ENCODE measurements at places on chromosomes 4 and X.

- no peak for DNase-seq
Observed at GRCh38 chr4:81922313-81922712, 450.6 kb upstream of the RASGEF1B start.

- no peak for DNase-seq
Observed at GRCh38 chr4:155900381-155900780, 3.1 kb upstream of the TDO2 start.

DNA sequence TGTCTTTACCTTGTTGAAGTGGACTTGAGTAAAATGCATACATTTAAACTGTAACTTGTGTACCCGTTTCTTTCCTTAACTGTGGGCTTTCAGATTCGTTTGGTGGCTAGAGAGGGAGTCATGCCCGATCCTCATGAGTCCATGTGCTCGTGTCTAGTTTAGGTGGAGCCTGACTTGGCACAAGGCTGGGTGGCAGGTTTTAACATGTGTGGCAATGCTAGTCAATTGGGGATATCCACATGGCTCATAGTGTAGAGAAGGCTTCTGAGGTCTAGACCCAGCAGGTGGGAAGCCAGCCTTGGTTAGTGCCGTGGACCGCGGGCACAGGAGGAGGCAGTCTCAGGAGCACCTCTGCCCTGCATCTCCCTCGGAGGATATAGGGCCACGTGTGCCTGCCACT lies 48.5 kb upstream of the CLCN4 start:
- DNase-seq: no peak

DNA sequence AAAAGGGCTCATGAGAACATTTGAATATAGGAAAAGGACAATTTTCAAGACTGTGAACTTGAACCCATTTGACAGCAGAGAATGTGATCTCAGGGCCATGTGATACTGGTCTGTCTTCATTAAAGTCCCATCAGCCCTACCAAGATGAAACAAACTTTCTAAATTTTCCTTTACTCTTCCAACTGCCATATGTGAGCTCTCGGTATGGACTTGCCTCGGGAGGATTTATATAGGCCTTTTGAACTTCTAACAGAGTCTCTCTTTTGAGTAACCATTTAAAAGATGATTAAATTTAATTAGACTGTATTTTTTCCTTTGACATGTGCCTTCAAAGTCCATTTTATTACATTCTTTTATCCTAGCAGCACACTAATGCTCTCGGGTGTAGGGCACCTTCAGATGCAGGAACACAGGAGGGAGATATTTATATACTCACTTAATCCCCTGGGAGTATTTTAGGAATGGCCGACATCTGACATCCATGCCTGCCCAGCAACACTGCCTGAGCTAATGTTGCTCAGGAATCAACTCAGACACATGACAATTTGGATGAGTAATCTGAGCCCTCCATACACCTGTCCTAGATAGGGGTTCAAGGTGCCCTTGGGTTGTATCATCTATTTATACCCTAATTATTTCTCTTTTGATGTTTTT lies 155.0 kb downstream of the SLC7A11 start:
- DNase-seq: no peak

- no peak for DNase-seq
Observed at GRCh38 chr4:71355045-71355444, 16.2 kb downstream of the SLC4A4 start.

- no peak for DNase-seq
Observed at GRCh38 chr4:2289955-2290333, 28.0 kb upstream of the MXD4 start.

DNA sequence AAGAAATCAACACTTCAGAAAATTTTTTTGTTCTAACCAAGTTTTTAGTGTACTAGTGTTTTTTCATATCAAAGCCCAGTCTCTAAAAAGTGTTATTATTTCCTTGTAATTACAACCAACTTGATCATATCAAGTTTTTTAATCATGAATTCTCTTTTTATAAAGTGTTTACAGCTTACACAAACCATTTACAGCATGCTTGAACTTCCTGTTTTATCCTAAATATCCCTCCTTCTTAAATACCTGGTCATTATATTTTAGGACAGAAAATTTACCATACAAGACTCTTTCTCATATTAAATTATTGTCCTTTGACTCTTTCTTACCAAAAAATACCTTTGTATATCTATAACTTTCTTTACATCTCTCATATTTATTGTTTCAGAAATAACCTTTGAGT lies 89.4 kb upstream of the NPY2R start:
- DNase-seq: no peak

DNA sequence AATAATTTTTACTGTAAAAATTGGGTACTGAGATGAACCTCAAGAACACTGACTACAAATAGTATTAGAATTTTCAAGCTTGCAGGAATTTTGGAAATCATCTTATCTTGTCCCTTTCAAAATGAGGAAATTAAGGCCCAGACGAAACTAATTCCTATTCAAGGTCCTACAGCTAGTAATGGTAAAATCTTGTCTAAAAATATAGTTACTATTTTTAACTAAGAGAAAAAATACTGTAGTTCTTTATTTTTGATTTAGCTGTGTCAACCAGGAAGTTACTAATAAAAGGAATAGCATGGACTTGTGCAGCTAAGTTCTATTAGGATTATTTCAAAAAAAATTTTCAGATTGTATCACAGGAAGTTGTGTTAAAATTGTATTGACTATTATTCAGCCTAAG lies 12.7 kb downstream of the PRIMPOL start:
- DNase-seq: no peak

DNA sequence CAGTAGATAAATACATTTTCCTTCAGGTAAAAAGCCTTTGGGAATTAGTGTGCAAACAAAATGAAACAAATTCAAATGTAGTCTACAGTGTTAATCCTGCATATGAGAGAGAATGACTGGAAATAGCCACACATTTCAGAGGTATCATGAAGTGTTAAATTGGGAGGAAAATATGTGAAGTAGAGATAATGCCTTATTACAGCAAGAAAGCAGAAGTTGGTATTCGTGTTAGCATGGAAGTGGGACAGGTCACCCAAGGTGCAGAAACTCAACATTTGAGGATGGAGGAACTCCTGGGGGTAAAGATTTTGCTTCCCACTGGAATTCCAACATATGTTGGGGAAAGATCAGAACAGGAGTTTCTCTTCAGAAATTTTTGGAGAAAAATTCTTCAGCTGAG lies 51.3 kb downstream of the EMCN start:
- DNase-seq: no peak

DNA sequence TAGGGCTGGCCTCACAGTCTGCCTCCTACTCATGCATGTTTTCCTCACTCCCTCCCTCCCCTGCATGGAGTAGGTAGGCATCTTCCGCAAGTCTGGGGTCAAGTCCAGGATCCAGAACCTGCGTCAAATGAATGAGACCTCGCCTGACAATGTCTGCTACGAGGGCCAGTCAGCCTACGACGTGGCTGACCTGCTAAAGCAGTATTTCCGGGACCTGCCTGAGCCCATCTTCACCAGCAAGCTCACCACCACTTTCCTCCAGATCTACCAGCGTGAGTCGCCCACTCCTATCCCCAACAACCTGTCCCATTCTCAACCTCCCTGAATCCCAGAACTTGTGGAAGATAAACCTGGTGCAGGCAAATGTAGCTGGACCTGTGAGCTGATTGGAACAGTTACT lies 73.4 kb downstream of the STARD8 start:
- DNase-seq: no peak

DNA sequence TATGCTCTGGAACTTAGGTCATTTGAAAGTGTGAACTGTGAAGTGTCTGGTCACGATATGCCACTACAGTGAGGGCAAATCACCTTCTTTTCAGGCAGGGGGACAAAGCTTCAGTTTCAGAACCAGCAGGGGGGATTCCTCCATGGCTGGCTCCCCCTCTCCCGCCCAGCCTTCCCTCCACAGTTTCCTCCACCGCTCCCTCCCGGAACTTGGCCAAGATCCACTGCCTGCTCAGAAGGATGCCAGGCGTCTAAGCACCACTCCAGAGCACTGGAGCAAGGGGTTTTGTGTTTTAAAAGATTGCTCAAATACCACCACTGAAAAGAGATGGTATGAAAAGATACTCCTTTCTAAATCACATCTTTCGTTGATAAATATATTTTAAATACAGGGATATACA lies 126.9 kb downstream of the ELOVL6 start:
- DNase-seq: no peak

GRCh38 chr4:172412851-172413580 lies 599.8 kb downstream of the GALNTL6 start:
- no peak for DNase-seq

GRCh38 chr4:39362827-39363226 lies 3.3 kb downstream of the RFC1 start:
- DNase-seq: no peak

GRCh38 chr4:108327642-108328382 lies 159.1 kb upstream of the LEF1 start:
- DNase-seq: no peak

GRCh38 chr4:150769845-150770244 lies 187.9 kb downstream of the MAB21L2 start:
- DNase-seq: no peak

GRCh38 chrX:133991814-133992213 lies 6.4 kb upstream of the GPC3 start:
- DNase-seq: no peak

GRCh38 chr4:87270144-87270543 lies 49.7 kb upstream of the KLHL8 start:
- no peak for DNase-seq

- no peak for DNase-seq
Observed at GRCh38 chr4:110637408-110638088, 14.7 kb upstream of the PITX2 start.

GRCh38 chr4:76993787-76994641 lies 44.5 kb downstream of the SEPTIN11 start:
- DNase-seq: peak; percentile 40

DNA sequence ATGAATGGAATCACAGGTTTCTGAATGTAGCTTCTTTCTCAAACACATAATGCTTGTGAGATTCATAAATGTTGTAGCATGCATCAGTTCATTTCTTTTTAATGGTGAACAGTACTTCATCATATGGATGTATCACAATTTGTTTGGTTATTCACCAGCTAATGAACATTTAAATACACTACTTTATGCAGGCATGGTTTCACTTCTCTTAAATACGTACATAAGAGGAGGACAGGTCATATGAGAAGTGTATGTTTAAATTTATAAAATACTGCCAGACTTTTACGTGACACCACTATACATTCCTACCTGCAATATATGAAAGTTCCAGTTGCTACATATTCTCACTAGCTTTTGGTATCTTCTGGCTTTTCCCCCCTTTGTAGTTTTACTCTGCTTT lies 65.4 kb downstream of the ANKRD17 start:
- no peak for DNase-seq

DNA sequence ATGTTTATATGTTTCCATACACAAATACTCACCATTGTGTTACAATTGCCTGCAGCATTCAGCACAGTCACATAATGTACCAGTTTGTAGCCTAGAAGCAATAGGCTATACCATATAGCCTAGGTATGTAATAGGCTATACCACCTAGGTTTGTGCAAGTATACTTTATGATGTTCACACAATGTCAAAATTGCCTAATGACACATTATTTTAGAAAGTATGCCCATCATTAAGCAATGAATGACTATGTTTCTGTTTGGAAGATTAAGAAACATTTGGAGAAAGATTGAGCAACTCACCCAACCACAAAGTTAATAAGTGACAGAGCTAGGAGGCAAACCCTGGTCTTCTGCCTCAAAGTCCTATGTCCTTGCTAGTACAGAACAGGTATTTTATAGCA lies 96.8 kb upstream of the GRIA3 start:
- no peak for DNase-seq

DNA sequence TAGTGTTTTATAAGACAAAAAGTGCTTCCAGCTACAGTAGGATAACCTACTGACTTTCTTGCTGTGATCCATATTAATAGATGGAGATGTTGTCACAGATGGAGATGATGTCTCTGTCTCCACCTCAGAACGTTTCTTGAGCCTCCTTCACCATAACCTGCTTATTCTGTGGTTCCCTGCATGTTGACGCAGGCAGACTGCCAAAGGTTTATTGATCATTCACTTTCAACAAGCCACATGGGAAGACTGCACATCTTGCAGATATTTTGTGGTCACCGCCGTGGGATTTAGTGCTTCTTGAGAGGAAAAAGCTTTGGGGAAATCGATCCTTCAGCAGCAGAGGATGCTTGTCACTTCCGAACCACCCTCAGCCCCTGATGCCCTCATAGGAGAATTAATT lies 943.0 kb upstream of the PRKX start:
- DNase-seq: no peak

All from activated CD4-positive, alpha-beta T cell treated with anti-CD3 and anti-CD28 coated beads, Interleukin-2, amount 50 U/mL, for 1 hour (primary cell).